ENCODE measurements at places on chromosomes 5 and 9.
A peak's percentile ranks its signal among the peaks of the same experiment; 100 is the strongest.

DNA sequence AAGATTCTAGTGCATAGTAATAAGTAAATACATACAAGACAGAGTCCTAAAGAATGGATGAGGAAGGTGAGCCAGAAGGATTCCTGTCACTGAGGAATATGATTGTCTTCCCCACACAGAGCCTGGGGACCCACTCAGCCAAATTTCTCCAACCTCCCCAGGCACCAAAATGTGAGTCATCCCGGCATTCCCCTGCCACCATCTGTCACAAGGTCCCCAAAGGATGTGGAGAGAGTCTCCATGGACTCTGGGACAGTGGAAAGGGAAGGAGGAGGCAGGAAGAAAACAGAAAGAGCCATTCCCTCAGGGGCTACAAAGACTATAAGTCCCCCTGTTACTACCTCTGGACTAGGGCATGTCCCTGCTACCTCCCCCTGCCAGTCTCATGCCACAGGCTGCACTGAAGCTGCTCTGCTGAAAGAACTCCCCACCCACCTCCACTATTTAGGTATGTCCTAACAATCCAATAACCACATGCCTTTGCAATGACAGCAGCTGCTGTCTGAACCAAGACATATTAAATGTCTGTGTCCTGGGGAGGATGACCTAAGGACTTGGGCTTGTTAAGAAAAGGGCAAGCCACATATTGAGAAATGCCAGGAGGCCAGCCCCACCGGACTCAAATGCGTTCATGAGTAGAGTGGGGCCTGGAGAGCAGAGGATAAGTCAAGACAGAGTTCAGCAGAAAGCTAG, 10.7 kb upstream of the OR5C1 start:
- peak; percentile 36 for DNase-seq

DNA sequence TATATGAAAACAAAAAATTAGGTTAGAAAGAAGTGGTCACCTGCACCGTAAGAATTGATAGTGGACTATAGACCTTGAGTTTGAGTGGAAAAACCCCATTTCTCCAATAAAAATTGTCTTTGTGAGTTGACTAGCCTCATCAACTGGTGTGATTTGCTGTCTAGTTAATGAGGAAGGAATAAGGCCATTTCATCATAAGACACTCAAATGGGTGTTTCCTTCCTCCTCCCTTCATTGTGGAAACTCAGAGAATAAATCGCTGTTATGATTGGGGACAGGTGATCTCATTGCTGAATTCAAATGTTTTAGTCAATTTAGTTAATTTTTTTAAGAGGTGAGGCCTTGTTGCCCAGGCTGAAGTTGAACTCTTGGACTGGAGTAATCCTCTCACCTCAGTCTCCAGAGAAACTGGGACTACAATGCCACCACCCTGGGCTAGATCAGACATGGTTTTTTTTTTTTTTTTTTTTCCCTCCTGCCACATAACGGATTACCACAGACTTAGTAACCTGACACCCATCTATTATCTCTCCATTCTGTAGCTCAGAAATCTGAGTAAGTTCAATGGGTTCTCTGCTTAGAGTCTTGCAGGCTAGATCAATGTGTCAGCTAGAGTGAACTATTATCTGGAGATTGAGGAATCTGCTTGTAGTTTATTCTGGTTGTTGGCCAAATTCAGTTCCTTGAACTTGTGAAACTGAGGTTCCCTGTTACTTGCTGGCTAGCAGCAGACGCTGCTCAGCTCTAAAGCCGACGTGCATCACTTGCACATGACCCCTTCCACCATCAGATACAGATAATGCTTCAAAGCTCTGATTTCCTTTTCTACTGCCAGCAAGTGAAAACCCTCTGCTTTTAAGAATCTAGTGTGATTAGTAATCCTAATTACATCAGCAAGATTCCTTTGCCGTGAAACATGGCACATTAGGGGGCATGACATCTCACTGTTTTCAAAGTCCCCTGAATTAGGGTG, 663.8 kb upstream of the CDH9 start:
- DNase-seq, result no peak

- no peak for DNase-seq
Observed at GRCh38 chr5:75611311-75612225, at the start of gene ANKDD1B. Gene ANKDD1B (plus strand): TSS chr5:75611453. CDS start chr5:75611635, 182 bp downstream.

- DNase-seq, result no peak
Observed at GRCh38 chr5:13508559-13508958, 435.9 kb downstream of the DNAH5 start.

DNA sequence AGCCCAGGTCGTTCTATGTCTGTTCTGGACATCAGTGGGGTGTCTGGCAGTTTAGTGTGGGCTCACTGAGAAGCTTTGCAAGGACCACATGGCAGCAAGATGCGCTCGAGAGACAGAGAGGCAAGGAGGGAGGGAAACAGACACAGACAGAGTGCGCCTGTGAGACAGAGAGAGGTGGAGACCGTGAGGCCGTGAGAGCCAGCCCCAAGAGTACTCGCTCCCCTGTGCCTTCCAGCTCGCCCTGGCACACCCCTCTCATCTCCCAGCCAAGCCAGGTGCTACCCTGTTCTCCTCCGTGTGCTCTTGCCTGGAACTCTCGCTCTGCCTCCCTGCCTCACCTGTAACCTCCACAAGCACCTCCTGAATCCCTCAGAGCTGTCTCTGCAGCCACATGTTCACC, 106.8 kb downstream of the EHMT1 start:
- no peak for DNase-seq

DNA sequence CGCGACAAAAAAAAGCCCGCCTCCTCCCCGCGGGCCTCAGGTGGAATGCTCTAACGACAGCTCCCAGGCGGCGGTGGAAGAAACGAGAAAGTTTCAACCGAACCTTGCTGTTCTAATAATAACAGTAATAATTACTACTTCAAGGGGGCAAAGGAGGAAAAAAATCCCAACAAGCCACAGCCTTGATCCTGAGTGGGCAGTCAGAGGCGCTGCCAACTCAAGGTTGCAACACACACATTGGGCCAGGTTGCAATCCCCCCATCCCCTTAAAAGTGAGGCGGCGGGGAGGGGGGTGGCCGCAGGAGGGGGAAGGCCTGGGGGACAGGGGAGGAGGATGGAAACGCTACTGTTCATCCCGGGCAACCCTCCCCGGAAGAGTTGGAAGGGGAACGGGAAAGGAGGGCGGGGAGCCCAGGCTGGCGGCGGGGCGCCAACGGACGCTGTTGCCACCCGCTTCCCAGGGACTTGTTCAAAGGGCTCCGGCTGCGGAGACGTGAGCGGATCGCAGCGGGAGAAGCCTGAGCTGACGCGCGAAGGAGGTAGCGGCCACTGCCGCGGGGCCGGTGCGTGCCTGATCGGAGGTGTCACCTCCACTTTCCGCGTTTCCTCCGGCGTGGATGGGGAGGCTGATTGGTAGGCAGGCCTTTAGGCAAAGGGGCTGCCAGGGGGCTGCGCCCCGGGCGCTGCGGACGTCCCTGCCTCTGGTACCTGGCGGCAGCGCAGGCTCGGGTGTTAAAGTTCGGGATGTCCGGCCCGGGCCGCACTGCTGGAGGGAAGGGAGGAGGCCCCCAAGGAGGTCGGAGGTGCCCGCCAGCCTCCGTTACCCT, 647 bp downstream of the SMARCA2 start:
- DNase-seq, result no peak

GRCh38 chr5:21672911-21673310, 1180.2 kb downstream of the CDH12 start:
- no peak for DNase-seq

- DNase-seq, result no peak
Observed at GRCh38 chr5:103263054-103263453, 4.5 kb downstream of the MACIR start.

- DNase-seq, result no peak
Observed at GRCh38 chr9:118290116-118290515, 585.9 kb downstream of the TLR4 start.

DNA sequence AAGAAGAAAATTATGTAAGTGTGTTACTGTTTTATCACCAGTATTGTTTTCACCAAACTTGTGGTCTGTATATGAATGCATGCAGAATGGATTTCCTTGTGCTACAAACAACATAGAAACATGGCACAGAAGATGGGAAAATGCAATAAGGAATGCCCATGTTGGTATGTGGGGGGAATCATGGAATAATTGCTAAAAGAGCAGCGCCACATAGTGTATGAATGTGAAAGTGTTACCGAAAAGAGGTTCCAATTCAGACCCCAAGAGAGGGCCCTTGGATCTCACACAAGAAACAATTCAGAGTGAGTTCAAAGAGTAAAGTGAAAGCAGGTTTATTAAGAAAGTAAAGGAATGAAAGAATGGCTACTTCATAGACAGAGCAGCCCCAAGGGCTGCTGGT, 26.4 kb upstream of the TYRP1 start:
- no peak for DNase-seq

DNA sequence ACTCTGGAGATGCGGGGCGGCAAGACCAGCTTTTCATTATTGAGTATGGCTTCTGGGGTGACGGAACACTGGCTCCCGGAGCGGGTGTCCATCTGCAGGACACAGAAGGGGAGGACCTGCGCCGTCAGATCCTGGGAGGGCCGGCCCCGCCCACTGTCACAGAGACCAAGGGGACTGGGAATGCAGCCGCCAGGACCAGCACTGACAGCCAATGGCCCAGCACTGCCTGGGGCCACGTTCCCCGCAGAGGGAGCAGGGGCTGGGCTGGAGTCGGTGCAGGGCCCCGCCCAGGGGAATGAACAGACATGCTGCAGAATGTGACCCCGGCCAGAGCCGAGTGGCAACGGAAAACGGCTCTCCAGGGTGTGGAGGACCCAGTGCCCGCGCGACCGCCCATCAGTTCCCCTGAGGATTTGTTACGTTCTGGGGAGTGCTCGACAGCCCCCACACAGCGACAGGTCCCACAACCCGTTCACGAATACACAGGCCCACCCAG, at the start of gene ZDHHC11:
TSS of gene ZDHHC11 (minus strand) at position 476 of the 496 bp plus-strand sequence. CDS start at position 92, 384 bp downstream.
- no peak for DNase-seq

DNA sequence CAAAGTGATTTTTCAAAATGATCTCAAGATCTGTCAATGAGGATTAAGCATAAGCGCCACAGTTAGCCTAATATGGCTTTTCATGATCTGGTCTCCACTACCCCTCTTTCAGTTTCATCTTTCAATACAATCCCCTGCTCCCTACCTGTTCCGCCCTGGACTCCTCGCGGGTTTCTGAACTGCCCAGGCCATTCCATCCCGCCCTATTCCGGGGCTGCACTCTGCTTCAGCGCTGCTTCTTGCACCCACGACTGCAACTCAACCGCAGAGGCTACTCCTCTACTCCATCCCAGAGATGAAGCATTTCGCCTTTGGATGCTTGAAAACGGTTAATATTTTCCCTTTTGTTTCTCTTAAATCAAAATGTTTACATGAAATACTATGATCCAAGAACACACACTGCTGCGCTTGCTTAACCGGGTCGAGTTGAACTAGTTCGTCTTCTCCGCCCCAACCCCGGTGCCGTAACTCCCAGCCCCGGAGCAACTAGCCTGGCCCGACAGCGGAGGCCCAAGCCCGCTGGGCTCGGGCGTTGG, 716 bp upstream of the OTULIN start:
- no peak for DNase-seq

DNA sequence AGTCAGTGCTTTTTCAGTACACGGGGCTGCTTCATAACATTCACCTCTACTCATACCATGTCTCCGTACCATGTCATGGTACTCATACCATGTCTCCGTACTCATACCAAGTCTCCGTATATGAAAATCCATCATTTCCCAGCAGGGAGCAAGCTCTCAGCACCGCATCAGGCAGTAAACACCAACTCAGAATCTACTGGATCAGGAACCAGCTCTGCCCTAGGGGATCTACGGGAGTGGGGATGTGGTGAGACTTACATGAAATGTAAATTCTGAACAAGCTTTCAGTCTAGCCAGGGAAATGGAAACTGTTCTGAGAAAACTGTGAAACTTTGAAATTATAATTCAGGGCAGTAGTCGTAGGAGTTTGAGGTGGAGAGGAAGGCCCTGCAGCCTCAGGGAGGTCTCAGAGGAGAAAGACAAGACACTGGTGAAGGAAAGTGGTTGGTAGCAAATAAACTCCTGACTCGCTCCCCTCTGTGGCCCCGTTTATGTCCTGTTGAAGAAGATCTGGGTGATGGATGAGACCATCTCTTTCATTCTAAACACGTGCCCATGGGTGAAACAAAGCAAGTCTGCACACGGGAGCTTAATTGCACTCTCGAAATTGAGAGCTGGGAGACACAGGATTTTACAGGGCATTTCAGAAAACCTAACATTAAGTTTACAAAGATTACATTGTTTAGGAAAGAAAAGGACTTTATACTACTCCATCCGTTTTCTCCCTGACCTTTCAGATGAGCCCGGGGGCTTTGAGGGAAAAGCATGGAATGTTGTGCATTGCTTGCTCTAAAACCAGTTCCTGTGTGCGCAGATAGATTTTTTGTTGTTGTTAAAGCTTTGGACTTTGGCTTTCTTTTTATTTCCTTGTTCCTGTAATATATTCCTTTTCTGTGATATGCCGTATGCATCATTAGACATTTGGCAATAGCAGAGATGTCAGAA, 26.8 kb downstream of the ACTBL2 start:
- DNase-seq, result no peak

- DNase-seq, result no peak
Observed at GRCh38 chr9:124503713-124504529, 3.3 kb downstream of the NR5A1 start.
